ENCODE measurements at places on chromosomes 3 and 15.

DNA sequence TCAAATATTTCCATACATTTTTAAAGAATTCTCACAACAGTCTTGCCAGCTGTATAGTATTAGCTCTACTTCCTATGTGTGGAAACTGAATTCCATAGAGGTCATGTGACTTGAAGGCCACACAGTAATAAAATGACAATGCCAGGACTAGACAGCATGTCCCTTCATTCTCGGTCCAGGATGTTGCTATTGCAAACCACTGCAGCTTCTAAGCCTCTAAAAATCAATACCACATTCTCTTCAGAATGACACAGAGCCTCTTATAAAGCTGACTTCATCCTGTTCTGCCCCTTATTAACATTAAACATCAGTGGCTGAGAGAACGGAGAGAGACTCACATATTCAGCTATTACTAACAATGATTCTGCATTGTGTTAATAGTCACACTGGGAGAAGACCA lies 240.3 kb upstream of the PEX5L start:
- DNase-seq = no peak

DNA sequence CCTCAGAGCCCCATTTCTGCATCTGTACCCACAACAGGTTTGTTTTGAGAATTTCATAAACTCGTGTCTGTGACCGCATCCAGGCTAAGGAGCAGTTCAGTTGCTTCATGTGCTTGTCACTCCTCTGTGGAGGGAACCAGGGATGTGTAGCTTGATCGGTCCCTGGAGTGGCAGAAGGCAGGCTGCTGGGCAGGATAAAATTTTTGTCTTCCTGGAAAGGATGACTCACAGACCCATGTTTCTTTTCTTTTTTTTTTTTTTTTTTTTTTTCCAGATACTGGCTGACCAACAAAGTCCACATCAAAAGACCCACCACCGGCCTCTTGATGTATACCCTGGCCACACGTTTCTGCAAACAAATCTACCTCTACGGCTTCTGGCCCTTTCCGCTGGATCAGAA lies 70.1 kb downstream of the ST8SIA2 start:
- no peak for DNase-seq

- DNase-seq = no peak
These were observed 24.3 kb downstream of the CYP8B1 start for GRCh38 chr3:42851228-42851834.

- no peak for DNase-seq
These were observed 176.1 kb downstream of the KLF13 start for GRCh38 chr15:31502541-31503229.

- no peak for DNase-seq
These were observed 108.9 kb upstream of the BNIP2 start for GRCh38 chr15:59797756-59798604.

GRCh38 chr15:71426792-71427191 lies 311.5 kb downstream of the THSD4 start:
- DNase-seq = no peak

DNA sequence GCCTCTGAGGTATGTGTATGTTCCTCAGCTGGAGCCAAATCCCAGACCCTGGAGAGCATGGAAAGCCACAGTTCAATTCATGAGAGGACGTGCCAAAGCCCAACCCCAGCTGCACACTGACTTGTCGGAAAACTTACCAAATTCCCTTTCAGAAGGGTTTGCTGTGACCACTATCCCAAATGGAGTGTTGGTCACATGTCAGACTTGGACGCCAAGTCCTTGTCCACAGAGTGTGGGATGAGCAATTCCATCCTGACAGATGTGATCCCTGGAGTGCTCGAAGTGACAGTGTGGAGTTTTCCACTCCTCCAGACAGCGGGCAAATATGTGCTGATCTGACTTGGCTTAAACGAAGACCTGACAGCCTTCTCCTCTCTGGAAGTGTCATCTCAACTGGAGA lies 71.2 kb downstream of the RORA start:
- no peak for DNase-seq

DNA sequence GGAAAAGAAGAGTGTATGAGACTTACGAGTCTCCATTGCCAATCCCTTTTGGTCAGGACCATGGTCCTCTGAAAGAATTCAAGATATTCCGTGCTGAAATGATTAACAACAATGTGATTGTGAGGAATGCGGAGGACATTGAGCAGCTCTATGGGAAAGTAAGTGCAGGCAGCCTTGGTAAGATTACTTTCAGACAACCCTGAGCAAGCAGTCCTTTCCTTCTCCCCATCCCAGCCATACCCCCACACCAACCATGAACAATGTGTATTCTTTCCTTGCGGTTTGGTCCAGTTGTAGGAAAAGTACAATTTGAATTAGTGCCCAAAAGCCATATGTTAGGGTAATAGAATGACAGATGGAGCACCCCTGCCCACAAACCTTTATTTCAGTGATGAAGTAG lies 5.6 kb downstream of the TSEN2 start:
- no peak for DNase-seq

DNA sequence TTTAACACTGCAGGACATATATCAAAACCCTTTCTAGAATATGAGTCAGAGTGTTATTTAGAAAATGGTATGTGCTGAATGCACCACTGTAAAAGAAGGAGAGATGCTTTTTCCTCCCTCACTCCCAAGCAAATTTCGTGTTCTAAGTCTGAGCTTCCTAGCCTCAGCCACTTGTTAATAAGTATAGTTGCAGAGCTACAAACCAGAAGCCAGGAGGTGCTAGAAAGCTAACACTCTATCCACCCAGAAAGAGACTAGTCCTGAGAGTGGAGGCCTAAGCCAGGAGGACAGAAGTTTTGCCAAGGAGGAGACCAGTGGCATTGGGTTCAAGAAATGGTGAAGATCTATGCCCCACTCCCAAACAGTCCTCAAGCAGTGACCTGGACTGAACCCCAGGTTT lies 40.5 kb upstream of the GYG1 start:
- DNase-seq = no peak

DNA sequence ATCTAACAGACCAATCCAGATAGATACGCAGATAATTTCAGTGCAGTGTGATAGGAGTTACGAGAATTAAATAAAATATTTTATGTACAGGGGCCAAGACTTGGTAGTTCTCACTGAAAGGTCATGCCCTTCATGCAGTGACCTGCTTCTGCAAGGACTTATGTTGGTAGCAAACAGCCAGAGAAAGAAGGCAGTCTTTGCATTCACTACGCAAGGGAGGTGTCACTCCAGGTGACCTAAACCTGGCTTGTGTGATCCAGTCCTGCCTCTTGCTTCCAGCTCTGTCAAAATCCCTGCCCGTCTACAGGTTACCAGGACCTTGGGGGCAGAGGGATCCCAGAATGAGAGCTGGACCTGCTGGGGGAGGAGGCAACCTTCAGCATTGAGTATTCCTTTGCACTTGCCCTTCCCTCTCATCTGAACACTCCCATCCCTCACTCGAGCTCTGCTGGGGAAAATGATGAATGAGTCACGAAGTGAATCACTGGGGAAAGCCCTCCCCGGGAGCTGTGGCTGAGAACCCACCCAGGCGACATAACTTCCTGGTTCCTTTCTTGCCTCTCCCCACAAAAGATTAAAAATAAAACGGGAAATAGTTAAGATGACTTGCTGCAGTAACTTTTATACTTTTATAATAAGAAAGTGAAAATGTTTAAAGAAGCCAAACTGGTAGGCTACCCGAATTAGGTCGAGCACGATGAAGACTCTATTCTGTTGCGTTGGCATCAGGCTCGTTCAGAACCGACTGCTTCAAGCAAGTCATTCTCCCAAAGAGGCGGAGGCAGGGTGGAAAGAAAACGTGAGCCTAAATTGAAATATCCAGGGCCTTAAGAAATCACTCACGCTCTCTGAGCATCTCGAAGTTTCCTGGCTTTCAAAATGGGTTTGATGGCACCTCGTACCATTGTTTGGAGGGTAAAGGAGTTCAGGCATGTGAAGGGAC lies 216.1 kb downstream of the SLCO3A1 start:
- no peak for DNase-seq

DNA sequence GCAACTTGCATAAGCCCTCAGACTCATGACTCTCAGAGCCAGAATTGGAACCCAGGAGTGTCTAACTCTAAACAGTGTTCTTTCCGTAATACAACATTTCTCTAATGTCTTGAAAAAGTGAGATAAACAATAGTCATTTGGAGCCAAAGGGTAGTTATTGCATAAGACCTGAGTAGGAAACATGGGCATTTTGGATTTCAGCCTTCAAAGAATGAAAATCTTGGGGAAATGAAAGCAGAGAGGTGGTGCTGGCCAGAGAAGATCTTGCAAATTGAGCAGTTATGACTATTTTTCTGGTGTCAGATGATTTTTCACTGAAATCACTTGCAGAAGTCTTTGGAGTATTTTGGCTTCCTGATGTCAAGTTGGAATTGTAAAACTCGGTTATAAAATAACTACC lies 379.4 kb downstream of the DIPK2A start:
- no peak for DNase-seq

DNA sequence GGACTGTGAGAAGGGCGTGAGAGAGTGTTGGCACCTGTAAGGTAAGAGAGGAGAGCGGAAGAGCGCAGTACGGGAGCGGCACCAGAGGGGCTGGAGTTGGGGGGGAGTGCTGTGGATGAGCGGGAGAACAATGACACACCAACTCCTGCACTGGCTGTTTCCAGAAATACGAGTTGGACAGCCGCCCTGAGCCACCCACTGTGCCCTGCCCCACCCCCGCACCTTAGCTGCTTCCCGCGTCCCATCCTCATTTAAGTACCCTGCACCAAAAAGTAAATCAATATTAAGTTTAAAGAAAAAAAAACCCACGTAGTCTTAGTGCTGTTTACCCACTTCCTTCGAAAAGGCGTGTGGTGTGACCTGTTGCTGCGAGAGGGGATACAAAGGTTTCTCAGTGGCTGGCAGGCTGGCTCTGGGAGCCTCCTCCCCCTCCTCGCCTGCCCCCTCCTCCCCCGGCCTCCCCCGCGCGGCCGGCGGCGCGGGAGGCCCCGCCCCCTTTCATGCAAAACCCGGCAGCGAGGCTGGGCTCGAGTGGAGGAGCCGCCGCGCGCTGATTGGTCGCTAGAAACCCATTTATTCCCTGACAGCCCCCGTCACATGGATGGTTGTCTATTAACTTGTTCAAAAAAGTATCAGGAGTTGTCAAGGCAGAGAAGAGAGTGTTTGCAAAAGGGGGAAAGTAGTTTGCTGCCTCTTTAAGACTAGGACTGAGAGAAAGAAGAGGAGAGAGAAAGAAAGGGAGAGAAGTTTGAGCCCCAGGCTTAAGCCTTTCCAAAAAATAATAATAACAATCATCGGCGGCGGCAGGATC lies at the start of gene SOX2:
SOX2 (plus strand) TSS at position 601 of the 811 bp plus-strand sequence. CDS start 436 bp downstream, outside the sequence.
- peak; percentile 82 for DNase-seq

- DNase-seq = no peak
These were observed 709.4 kb downstream of the ZNF385D start for GRCh38 chr3:21041621-21042020.

GRCh38 chr15:66566963-66567531 lies 1.2 kb upstream of the LCTL start:
- DNase-seq = peak; percentile 87

- DNase-seq = no peak
These were observed 146.2 kb upstream of the SEMA6D start for GRCh38 chr15:47570881-47571640.

DNA sequence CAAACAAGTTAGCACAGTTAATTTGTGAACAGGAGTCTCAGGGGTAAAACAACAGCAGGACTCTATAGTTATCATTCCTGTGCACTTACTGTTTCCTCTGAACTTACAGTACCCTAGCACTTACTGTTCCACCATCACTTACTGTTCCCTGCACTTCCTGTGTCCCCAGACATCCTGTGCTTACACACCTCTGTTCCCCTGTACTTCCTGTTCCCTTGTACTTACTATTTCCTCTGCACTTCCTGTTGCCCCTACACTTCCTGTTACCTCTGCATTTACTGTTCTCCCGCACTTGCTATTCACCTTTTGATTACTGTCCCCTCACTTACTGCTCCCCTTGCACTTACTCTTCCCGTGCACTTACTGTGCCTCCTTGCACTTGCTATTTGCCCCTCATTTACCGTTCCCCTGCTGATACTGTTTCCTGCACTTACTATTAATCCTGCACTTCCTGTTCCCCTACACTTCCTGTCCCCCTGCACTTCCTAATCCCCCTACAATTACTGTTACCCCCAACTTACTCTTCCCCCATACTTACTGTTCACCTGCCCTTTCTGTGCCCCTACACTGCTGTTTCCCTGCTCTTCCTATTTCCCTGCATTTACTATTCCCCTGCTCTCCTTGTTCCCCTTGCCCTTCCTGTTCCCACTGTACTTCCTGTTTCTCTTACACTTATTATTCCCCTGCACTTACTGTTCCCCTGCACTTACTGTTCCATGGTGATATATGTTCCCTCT lies 30.3 kb downstream of the TPRA1 start:
- DNase-seq = no peak
